Activated naive CD4-positive, alpha-beta T cell (primary cell): ENCODE measurements at places on chromosomes 2 and 18.

DNA sequence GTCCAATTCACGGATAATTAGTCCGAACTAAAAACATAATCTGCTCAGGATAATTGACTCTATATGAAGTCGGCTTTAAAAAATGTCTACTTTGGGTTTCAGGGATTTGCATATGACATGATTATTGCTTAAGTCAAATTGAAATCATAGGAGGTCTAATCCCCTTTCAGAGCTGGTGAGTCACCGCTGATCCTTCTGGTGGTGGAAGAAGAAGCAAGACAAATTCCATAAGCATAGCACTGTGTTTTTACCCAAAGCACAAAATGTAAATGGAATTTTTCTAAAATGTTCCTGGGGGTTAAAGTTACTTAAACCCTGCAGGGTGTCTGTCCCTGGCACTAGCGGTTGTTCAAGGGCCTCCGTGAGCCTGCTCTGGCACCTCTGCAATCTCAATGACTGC lies 460.2 kb downstream of the LRATD1 start:
- no peak for DNase-seq

GRCh38 chr2:216694082-216694825 lies 1.1 kb downstream of the IGFBP5 start:
- DNase-seq: peak; percentile 33

GRCh38 chr2:12672711-12673315 lies 43.9 kb upstream of the TRIB2 start:
- no peak for DNase-seq

DNA sequence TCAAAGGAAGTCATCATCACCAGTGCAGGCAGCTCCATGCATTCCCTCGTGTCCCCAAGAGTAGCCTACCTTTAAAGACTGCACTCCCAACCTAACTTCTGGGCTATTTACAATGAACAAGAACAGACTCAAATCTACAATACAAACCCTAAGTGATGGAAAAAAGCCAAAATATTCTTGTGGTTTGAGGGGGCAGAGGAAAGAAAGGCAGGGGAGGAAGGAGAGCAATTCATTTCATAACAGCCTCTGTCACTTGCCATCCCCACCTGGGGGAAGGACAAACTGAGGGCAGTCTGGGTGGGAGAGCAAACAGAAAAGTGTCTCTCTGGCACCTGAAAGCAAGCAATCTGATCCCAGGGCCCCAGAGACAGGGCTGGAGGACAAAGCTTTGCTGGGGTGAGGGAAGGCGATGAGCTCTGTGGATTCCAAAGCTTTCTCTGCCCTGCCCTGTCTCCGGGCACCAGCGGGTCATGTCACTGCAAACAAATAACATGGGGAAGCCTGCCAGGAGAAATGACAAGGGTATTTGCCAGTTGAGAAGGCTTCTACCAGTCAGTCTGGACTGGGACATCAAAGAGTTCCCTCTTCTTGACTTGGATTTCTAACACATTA lies 528.0 kb upstream of the TNP1 start:
- DNase-seq: no peak

DNA sequence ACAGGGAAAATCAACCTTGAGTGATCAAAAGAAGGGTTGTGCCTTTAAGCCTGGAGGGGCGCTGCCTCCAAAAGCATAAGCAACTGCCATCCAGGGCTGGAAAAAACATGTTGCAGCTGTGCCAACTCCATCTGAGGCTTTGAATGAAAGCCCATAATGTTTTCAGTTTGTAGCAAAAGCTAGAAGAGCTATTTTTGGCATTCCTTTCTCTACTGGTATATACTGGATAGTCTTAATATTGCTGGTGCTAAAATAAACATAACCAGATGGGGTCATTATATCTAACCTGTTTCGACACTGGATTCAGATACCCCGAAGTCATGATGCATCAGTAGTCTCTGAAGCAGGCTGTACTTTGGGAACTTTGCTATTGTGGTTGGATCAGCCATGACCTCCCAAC lies 25.1 kb downstream of the ANXA4 start:
- DNase-seq: no peak

DNA sequence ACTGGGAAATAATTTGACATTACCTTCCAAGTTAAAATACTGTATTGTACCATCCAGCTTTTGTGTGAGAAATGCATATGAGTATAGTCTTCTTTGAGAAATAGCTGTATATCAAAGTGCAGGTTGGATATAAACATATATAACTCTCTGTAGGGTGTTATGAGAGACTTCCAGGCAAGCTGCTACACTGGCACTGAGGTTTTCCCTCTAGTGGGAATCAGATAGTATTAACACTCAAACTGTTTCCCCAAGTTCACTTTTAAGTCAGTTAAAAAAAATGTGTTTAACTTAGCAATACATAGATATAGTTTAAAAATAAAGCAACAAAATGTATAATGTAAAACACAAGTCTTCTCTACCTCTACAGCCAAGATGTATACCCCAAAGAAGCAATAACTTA lies 368.4 kb upstream of the SLC8A1 start:
- no peak for DNase-seq

- DNase-seq: no peak
Measured at GRCh38 chr18:582465-582864, 2.3 kb downstream of the CETN1 start.
